ENCODE measurements at places on chromosomes 5 and 9.

DNA sequence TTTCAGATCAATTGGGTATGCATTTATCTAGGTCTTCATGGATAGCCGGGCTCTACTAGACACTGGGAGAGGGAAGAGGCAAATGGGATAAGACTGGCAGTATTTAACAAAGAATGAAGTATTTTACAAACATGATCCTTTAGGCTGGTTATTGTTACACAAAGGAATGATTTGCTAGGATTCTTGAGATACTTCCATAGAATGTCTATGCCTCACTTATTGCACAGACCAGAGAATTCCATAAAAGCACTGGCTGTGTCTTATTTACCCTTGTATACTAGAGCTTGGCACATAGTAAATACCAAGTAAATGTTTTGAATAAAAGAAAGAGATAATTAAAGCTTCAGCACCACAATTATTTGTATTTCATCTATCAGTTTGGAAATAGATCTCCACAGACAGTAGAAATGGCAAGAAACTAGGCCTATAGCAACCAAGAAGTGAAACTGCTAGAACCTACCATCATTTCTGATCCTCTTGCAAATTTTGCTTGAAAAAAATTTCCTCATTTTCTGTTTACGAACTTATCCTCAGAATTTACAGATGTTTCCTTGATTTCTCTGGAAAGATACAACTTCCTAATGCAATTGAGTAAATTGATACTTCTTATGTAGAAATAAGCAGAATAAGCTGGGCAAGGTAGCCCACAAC lies 3.8 kb downstream of the PDCD1LG2 start:
- DNase-seq: no peak

DNA sequence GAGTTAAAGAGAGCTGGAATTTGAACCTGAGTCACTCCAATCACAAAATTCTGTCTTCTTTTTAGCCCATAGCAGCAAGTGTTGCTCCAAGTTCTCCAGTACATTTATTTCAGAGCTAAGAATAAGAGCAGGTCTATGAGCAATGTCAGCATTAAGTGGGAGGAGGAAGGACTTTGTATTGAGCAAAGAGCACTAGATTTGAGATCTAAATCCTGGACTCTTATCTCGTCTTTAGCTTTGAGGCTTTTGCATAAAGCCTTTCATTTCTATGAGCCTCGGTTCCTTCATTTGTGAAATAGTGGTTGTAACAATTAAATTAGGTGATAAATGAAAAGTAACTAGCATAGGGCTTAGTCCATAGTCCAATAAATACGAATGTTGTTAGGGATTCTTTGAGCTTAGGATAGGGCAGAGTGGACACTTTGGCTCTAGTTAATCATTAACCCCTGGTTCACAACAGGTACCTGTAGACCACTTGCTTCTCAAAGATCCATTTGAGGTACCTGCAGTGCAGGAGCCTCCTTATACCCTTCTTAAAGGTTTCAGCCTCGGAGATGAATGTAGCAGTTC lies 464.1 kb upstream of the KLF4 start:
- DNase-seq: no peak

DNA sequence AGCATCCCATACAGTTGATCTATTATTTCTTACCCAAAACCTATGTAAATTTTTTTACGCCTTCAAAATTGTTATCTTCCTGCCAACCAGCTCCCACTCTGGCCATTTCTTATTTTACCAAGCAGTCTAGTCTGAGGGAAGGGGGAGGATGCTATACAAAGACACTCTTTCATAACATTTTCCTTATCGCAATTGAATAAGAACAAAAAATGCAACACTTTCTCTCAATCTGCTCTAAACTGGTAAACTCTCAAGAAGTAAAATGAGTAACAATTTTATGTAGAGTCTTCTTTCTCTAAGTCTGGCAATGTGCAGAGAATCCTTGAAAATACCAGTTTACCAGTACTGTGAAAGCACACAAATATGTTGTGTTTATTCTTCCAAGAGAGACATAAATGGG lies 1216.3 kb downstream of the PTPRD start:
- DNase-seq: no peak

- DNase-seq: no peak
Measured at GRCh38 chr5:78888580-78889368, 96.3 kb downstream of the ARSB start.

DNA sequence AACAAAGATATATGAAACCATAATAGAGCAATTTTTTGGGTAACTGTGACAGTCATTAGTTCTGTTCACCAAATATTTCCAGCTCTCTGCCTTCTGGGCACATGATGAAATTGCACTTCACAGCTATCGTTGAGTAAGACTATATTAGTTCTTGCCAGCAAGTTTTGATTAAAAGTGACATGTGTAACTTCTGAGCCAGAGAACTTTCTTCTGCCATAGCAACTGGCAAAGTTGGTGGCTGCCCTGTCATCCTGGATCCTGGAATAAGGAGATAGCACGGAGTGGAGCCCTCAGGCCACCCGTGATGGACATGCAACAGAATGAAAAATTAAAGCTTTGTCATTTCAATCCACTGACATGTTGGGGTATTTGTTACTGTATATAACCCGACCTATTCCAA lies 194.4 kb upstream of the VCAN start:
- no peak for DNase-seq

DNA sequence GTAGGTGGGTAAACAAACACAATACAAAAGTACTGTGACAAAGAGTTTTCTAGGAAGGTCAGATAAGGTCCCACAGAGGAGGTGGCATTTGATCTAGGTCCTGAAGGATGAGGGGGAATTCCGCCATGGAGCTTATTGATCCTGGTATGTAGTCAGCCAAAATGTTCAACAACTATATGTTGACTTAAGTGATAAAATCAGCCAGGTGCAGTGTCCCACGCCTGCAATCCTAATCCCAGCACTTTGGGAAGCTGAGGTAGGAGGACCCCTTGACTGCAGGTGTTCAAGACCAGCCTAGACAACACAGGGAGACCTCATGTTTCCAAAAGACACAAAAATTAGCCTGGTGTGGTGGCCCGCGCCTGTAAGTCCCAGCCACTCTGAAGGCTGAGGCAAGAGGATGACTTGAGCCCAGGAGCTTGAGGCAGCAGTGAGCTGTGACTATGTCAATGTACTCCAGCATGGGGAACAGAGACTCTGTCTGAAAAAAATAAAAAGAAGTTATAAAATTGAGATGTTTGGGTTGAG lies 46.4 kb upstream of the PLIN2 start:
- no peak for DNase-seq

- no peak for DNase-seq
Measured at GRCh38 chr5:117803533-117803932, 1184.8 kb downstream of the DTWD2 start.

GRCh38 chr9:109408759-109409462 lies 88.1 kb upstream of the EPB41L4B start:
- DNase-seq: no peak

GRCh38 chr5:114362197-114362976 lies 517 bp downstream of the KCNN2 start:
- DNase-seq: no peak

- no peak for DNase-seq
Measured at GRCh38 chr9:12185856-12186255, 507.3 kb upstream of the TYRP1 start.

GRCh38 chr9:130042406-130042884 lies 544 bp downstream of the FNBP1 start:
- no peak for DNase-seq

DNA sequence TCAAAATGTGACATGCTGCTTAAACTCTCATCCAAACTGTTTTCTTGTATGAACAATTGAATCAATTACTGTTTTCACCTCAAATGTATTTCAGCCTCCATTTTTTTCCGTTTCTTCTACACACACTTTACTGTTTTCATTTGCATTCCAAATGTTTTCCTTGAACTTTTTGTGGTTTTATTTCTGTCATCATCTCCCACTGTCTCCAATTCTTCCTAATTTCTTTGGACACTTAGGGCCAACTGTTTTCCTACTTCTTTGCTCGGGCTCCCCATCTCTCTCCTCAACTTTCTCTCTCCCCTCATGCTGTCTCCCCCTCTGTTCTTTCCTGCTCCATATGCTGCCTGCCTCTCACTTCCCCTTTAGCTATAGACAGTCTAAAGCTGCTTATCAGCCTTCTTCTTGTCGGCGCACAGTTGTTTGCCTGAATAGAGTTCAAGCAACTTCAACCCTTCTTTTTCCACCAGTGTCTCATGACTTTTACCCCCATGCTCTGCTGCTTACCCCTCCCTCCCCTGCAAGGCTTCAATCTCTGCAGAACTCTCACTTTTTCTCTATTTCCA lies 443.4 kb downstream of the DTWD2 start:
- no peak for DNase-seq

GRCh38 chr5:7976411-7977190 lies 107.7 kb downstream of the MTRR start:
- no peak for DNase-seq

DNA sequence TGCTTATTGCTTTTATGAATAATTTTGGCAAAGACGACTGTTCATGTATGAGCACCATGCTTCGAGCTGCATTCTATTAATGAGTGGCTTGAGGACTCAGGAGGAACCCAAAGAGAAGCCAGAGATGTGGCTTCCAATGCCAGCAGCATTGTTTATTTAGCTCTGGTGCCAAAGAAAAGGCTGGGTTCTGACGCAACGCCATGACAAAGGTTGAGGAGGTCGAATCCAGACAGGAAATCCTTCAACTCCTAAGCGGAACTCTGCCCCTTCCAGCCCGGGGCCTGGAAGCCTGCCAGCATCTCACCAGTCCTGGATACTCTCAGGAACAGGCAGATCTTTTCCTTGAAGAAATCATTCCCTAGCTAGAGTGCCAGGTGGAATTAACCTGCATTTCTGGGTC lies 104.4 kb downstream of the ARHGAP26 start:
- DNase-seq: no peak

- no peak for DNase-seq
Measured at GRCh38 chr5:56615361-56616153, 199.8 kb upstream of the MAP3K1 start.

DNA sequence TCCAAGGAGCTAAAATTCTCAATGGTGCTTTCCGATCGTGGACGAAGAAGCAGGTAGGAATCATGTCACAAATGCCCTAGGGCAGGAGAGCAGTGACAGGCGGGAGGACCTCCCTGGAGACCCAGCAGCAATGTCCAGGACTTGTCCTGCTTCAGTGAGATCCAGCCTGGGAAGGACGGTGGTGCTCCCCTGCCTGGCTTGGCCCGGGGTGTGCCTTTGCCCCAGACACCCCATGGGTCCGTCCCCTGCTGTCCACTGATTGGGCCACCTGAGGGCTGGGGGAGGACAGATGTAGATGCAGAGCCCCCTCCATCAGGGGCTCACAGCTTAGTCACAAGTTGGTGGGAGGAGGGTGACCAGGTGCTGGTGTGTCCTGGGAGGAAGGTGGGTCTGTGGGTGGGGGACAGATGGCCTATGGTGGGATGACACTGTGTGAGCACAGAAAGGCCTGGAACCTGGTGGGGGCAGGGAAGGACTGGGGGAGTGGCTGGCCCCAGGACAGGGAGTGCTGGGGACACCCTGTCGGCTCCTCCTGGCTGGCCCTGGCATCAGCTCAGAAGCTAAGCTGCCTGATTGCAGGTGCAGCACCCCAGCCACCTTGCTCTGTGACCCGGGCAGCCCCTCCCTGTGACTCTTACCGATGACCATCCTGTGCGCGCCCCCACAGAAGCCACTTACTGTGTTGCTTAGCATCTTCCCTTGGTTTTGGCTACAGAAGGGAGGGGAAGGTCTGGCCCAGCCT lies 82.0 kb downstream of the PHF2 start:
- no peak for DNase-seq

GRCh38 chr9:99722877-99723276 lies 98.8 kb upstream of the NR4A3 start:
- no peak for DNase-seq

- DNase-seq: no peak
Measured at GRCh38 chr5:101878190-101878589, 417.9 kb downstream of the SLCO4C1 start.

- no peak for DNase-seq
Measured at GRCh38 chr5:13107537-13107936, 837.0 kb downstream of the DNAH5 start.

GRCh38 chr9:69801989-69802388 lies 18.6 kb upstream of the CFAP95 start:
- DNase-seq: no peak

GRCh38 chr9:95383185-95383676 lies 65.7 kb upstream of the FANCC start:
- no peak for DNase-seq

- no peak for DNase-seq
Measured at GRCh38 chr5:149504677-149505076, 46.6 kb downstream of the CSNK1A1 start.

- DNase-seq: no peak
Measured at GRCh38 chr5:55232271-55232984, 980 bp downstream of the CCNO start.

GRCh38 chr9:26324786-26325443 lies 567.7 kb downstream of the CAAP1 start:
- no peak for DNase-seq

DNA sequence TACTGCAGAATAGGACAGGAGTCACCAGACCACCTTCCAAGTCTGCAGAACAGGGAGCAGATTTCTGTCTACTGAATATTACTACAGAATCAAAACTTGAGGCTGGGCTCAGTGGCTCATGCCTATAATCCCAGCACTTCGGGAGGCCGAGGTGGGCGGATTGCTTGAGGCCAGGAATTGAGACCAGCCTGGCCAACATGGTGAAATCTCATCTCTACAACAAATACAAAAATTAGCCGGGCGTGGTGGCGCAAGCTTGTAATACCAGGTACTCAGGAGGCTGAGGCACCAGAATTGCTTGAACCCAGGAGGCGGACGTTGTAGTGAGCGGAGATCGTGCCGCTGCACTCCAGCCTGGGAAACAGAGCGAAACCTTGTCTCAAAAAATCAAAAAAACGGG lies 710.8 kb upstream of the WWC1 start:
- DNase-seq: no peak

DNA sequence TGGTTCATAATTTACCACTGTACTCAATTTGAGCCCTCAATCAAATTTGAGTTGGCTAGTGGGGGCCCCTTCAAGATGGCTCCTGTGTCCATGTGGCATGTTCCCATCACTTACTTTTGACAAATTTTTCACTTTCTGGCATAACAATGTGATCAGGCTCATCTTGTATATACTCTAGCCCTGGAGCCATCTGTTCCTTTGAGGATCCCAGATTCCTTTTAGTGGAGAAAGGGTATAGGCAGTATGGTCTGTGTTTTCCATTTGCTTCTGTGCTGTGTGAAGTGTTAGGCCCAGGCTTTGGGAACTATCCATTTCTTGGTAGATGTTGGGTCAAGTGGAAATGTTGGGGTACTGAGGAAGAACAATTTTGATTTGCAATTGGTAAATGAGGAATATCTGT lies 45.7 kb downstream of the SH3GL2 start:
- no peak for DNase-seq

DNA sequence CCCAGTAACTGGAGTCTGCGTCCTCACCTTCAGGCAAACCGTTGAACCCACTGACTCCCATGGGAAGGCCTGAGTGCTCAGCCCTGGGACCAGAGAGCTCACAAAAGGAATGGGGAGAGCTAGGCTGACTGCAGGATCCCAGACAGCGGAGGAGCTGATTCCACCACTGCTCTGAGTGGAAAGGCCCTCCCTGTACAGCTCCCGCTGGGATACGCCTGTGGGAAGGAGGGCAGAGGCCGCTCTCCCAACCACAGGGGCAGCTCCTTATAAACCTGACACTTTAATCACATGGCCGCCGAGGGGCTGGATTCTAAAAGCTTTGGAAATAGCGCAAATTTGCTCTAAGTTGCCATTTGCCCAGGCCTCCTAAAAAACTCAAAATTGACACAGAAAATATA lies 37.1 kb downstream of the DBH start:
- DNase-seq: no peak

All from activated T-cell treated with anti-CD3 and anti-CD28 coated beads for 4 hours (primary cell).